ENCODE measurements at places on chromosomes 7 and 10. TPM values are rescaled to one million over a fixed set of nuclear protein-coding genes. Genes with fewer than 3 reads are reported as not detected.

The MEOX2 gene
- 0.52 TPM for polyA plus RNA-seq

The HOXA3 gene
- polyA plus RNA-seq = 1.4 TPM

The BBS9 gene
- 9.8 TPM for polyA plus RNA-seq

The GRM3 gene
- polyA plus RNA-seq = 0.78 TPM

The FGF8 gene
- polyA plus RNA-seq = 1.8 TPM

The PLAC9 gene
- polyA plus RNA-seq = 1.9 TPM

The IGFBP1 gene
- polyA plus RNA-seq = not detected

The FBXL13 gene
- polyA plus RNA-seq = 3.4 TPM

The GGCT gene
- 66.2 TPM for polyA plus RNA-seq

The RBP4 gene
- not detected for polyA plus RNA-seq
